ENCODE measurements at places on chromosomes 1 and 21.

DNA sequence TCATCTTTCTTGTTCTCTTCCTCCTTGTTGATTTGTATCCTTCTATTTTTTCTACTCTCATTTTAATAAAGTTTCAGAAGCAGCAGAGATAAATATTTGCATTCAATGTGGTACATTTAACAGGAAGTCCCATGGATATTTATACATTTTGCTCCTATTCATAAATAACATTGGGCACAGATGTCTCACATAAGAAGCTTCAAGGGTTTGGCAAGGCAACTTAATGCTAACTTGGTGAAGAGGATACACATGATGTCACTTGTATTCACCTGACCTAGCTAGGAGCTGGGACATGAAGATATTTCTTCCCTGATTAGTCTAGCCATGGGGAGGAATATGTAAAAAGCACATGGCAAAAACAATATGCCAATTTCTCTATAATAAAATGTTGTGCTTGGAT lies 65.1 kb upstream of the DUSP10 start:
- no peak for DNase-seq

- DNase-seq: no peak
Observed at GRCh38 chr1:77659879-77660593, 22.4 kb downstream of the ZZZ3 start.

GRCh38 chr1:18526436-18527275 lies 45.9 kb downstream of the KLHDC7A start:
- no peak for DNase-seq

DNA sequence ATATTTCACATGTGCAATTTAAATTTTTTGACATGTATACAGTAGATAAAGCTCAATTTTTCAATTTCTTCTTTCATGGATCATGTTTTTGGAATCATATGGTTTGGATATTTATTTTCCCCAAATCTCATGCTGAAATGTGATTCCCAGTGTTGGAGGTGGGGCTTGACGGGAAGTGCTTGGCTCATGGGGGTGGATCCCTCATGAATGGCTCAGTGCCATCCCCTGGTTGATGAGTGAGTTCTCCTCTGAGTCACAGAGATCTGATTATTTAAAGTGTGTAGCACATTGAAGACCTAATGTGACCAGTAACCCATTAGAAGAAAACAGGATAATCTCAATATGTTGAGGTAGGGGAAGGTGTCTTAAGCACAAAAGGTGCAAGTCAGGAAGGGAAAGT lies 9.1 kb upstream of the IFI16 start:
- DNase-seq: no peak

GRCh38 chr1:206476591-206476990 lies 6.3 kb downstream of the IKBKE start:
- DNase-seq: no peak

- DNase-seq: no peak
Observed at GRCh38 chr1:163837206-163837605, 515.5 kb downstream of the NUF2 start.

DNA sequence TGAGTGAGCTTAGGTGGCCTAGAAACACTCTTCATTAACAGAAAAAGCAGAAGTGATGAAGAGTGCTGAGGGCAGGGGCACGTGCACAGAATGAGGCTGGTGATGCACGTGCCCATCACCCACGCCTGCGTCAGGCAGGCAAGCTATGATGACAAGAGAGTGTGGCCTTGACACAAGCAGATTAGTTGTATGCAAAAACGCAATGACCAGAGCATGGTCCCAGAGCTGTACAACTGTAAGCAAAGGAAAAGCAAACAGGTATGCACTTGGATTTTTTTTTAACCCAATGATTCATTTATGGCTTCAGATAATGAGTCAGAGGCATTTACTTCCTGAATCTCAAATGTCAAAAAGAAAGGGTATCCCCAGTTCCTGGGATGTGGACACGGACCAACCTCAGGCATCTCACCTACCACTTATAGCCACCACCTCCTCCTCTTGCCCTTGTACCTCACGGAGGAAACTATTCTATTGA lies 9.1 kb upstream of the TMEM61 start:
- DNase-seq: no peak

DNA sequence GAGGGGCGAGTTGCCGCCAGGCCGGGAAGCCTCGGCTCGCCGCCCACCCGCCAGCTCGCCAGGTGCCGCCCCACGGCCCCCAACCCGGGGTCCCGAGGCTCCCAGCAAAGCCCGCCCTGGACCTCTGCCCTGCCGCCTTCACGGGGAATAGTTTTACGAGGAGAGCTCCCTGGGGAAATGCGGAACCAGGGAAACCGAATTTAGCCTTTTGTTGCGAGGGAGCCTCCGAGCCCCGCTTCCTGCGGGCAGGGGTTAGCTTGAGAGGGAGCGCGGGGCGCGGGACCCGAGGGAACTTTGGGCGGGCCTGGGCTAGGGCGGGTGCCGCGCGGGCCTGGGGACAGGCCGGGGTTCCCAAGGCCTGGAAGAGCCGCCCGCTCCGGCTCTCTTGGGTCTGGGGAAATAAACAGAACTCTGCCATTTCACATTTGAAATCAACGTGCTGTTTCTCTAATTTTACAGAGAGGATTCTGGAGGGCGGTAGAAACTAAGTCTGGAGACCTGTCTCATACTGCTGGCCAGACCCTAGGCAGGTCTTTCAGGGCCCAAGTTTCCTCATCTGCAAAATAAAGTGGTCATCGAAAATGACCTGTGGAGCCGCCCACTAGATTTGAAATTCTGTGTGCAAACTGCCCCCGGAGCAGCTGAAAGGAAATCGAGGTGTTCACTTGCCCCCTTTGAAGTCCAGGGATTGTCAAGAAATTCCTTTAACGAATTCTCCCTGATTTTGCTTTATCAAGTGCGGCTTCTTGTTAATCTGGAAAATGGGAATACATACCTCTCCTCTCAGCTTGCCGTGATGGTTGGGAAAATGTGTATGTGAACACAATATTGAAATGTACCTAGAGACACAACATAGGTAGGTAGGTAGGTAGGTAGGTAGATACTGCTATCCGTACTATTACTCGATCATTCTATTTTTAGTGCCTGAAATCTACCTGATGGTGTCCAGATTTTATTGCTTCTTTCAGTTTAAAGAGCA lies 749 bp upstream of the GLUL start:
- peak; percentile 65 for DNase-seq

- no peak for DNase-seq
Observed at GRCh38 chr1:180522213-180522515, 19.8 kb upstream of the ACBD6 start.

- no peak for DNase-seq
Observed at GRCh38 chr1:241208910-241209379, 148.1 kb downstream of the RGS7 start.

GRCh38 chr1:216739793-216740192 lies 16.6 kb upstream of the ESRRG start:
- DNase-seq: no peak

- DNase-seq: peak; percentile 56
Observed at GRCh38 chr1:36369061-36369861, 16.5 kb downstream of the STK40 start.

GRCh38 chr21:44757731-44758130 lies 43.9 kb downstream of the UBE2G2 start:
- no peak for DNase-seq

DNA sequence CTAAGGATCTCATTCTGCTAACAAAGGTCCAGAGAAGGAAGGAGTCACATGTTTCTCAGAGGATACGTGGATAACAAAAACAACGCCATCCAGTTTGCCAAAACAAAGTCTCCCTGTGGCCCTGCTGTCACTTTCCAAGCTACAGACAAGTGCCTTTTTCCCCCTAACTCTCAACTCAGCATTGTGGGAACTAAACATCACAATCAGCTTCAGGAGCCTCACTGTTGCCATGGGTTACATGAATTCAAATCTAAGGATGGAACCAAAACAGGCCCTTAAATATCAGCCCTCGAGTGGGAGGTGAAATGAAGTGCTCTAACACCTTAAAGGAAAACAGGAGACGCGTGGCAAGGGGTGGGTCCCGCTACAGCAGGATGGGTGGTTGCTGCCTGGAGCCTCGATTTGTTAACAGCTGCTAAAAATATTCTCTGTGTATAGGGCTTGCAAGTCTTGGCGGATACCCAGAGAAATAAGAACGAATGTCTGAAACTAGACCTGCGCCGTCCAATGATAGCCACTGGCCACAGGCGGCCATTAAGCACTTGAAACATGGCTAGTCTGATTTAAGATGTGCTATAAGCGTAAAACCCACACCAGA lies 66.4 kb upstream of the SOD1 start:
- peak; percentile 62 for DNase-seq

GRCh38 chr1:1938613-1939295 lies 19.7 kb upstream of the TMEM52 start:
- no peak for DNase-seq

- DNase-seq: no peak
Observed at GRCh38 chr1:230861970-230862595, 6.2 kb downstream of the C1orf198 start.

- DNase-seq: no peak
Observed at GRCh38 chr1:191609305-191609704, 549.0 kb upstream of the RGS18 start.

DNA sequence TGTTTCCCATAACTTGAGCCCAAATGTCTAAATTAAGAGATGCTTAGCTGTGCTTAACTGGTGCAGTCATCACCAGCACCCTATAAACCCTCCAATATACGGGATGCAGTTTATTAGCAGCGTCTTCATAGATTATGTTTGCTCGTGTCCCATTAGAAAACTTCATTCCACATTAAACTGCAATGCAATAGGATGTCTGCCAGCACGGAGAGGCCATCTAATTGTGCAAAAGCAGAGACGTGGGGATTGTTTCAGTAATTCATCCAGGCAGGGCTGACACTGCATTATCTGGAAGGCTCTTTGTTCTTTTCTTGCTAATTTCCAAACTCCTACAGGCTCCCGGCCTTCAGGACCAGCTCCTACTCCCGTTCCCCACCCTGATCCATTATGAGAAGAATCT lies 89.5 kb downstream of the CSMD2 start:
- no peak for DNase-seq

DNA sequence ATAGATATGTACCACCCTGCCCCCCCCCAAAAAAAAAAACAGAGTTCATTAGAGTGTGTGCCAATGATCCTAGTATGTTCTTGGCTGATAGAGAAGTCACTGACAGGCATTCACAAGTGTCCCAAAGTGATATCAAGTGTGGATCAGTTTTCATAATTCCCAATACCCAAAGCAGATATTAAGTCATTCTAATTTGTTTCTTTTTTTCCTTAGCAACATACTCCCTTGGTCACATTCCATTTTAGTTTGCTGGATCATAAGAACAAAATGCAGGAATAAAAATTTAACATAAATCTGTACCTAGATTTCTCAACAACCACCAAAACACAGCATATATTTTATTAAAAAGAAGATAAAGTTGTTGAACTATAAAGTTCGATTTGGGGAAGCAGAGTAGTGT lies 129.8 kb upstream of the PALMD start:
- DNase-seq: no peak

DNA sequence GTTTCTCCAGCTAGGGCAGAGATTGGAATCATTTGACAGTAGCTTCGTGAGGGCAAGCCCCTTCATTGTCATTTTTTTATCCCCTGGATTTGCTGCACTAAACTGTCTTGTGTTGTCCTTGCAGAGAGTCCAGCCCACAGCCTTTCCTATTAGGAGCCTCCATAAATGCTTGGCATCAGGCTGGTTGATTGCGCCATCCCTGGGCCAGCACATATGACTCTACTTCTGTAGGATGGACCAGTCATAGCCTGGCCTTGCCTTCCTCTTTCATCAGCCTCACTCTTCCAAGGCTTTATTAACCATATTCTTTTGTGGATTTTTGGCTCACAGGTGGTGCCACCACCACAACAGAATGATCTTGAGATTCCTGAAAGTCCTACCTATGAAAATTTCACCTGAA lies 31.4 kb downstream of the LY9 start:
- DNase-seq: no peak

- DNase-seq: no peak
Observed at GRCh38 chr1:229192031-229192430, 78.9 kb upstream of the RAB4A start.

DNA sequence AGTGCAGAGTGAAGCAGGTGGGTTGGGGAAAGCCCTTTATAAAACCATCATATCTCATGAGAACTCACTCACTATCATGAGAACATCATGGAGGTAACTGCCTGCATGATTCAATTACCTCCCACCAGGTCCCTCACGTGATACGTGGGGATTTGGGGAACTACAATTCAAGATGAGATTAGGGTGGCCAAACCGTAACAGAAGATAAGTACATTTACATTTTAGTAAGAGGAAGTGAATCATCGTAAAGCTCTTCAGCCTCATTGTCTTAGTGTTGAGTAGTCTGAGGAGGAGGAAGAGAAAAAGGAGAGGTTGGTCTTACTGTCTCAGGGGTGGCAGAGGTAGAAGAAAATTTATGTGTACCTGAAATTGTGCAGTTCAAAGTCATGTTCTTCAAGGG lies 1053.4 kb upstream of the ADGRL4 start:
- DNase-seq: no peak

DNA sequence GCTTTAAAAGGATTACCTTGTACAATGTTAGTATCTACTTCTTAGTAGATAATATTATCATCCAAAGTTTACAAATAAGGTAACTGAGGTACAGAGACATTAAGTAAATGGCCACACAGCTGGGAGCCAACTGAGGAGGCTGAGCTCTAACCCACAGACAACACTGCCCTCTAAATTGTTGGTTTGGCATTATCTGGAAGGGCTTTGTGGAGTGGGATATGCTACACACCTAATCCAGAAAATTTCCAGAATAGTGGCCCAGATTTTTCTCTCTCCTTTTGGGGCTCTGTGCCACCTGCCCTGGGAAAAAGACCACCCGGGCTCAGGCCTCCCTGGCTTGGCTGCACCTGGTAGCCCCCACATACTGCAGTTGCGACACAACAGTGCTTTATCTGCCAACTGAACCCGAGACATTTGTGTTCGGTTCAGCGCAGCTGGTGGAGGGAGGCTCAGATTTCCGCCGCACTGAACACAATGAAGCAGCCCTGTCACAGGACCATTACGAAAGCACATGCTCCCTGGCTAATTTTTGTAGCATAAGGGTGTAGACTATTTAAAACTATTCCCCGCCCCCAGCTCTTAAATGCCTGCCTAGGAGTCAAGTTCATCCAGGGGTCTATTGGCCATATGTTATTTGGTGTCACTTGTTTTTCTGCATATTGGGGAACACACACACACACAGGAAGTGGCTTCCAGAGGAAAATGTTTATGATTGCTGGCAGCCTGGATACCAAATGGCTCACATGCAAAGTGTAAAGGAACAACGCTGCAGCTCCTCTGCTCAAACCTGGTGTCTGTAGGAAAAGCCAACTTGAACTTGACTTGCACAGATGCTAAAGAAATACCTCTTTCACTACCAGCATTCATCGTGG lies 92.3 kb upstream of the ESRRG start:
- no peak for DNase-seq

GRCh38 chr1:228178737-228179684 lies 13.4 kb downstream of the IBA57 start:
- DNase-seq: peak; percentile 25

- DNase-seq: no peak
Observed at GRCh38 chr1:154222918-154223317, 2.2 kb downstream of the UBAP2L start.
